ENCODE measurements at places on chromosomes 11 and 22.

DNA sequence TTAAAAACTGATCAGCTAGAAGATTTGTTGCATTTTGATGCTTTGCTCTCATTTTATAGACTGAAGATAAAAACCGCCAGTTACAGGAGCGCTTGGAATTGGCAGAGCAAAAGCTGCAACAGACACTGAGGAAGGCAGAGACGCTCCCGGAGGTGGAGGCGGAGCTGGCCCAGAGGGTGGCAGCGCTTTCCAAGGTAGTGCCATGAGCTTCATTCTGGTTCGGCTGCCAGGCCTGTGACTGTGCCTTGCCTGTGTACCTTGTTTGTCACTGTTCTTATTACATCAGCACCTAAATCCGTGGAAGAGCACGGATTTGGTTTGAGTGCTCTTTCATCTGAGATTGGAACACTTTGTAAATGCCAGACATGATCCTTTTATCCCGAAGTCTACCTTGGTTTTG lies 61.4 kb downstream of the PPFIA1 start:
- DNase-seq, result no peak

DNA sequence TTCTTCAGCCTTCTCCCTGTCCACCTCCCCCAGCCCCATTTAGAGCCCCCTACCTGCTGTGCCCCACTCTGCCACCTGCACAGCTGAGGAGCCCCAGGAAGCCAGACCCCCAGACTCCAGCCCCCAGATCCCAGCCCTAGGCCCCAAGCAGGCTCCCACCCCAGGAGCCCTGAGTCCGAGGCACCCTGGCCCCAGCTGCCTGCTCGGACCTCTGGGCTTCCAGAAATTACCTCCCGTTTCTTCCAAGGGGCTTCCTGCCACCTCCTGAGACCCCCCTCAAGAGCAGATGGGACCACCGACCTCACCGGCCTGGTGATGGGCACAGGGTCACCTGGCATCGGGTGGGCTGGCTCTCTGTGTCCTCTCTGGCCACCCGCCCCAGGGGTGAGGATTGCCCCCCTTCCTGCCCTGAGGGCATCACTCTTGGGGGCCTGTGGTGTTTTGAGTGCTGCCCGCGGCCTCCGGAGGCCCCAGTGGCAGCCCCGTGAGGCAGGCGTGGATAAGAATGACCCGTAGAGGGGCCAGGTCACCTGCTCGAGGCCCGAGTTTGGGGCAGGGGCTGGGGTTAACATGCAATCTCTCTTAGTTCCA lies 18.3 kb upstream of the TALDO1 start:
- no peak for DNase-seq

- DNase-seq, result no peak
These were observed 6.2 kb upstream of the LINC01488 start for GRCh38 chr11:69475141-69475865.

DNA sequence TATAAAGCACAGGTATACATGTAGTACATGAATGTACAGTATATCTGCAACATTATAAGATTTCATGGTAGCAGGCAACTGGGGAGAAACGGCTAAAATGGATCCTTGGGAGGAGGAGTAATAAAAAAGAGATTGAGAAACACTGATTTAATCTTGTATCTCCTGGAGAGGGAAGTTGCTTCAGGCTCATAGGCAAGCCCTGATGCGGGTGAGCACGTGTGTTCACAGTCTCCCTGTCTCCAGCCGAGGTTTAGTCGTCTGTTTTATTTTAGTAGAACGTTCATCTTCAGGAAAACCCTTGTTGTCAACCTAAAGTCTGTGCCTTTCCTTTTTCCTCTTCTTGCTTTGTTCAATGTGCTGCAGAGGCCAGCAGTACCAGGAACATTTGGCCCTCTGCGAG lies 21.8 kb upstream of the SLC25A18 start:
- DNase-seq, result no peak

DNA sequence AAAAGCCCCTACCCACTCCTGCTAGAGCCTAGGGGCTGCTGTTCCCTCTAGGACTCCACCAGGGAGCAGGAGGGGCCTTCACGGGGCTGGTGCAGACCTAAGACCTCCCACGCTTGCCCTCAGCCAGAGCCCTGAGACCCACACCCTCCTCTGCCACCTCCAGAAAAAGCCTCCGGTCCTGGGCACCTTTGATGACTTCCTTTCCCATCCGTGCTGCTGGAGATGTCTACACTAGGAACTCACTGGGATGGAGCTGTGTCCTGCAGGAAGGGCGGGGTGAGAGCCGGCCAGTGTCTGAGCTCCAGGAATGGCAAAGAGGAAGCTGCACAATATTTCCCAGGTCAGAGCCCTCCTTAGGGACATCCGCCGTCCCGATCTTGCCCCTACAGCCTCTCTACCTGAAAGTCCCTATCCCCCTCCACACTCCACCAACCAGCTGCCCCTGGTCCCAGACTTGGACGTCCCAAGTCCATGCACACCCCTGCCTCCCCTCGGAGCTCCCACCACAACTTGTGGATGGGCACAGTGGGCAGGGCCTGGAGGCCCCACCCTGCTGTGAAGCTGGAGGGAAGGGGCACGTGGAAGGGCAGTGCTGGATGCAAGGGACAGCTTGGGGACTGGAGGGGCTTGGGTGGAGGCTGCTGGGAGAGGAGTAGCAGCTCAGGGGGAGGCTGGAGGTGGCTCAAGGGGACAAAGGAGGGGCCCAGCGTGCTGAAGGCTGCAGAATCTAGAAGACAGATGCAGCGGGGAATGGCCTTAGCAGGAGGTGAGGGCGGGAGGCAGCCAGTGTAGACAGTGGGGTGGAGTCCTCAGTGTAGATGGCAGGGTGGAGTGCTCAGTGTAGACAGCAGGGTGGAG lies 13.5 kb upstream of the LRP5 start:
- no peak for DNase-seq

DNA sequence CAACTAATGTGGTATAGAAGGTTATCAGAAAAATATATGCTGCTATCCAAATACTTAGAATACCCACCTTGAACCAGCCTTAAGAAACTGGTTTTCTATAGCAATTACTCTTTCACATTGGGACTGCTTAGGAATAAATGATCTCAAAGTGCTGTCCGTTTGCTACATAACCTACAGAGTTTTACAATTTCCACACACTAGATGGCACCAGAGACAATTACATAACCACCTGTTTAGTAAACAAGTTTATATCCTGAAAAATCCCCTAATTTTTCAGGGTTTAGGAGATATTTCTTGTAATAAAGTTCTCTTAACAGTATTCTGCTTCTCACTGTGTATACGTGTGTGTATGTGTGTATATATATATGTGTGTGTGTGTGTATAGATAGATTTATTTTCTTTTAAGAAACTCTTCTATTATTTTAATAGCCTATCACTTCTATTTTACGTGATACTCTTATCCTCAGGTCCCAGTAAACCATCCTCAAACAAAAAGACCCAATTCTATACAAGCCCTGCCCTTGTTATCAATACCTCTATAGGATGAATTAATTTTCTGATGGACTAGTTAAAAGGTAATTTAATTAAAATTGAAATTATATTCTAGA lies 6.7 kb upstream of the OR5I1 start:
- peak; percentile 22 for DNase-seq

GRCh38 chr11:63080682-63081081 lies 63.3 kb downstream of the SLC22A24 start:
- DNase-seq, result no peak

- no peak for DNase-seq
These were observed 2.6 kb downstream of the SAMM50 start for GRCh38 chr22:43957871-43958270.

GRCh38 chr11:64305691-64306562 lies 603 bp downstream of the ESRRA start:
- DNase-seq, result no peak

GRCh38 chr11:75879737-75880136 lies 64.7 kb downstream of the UVRAG start:
- no peak for DNase-seq

DNA sequence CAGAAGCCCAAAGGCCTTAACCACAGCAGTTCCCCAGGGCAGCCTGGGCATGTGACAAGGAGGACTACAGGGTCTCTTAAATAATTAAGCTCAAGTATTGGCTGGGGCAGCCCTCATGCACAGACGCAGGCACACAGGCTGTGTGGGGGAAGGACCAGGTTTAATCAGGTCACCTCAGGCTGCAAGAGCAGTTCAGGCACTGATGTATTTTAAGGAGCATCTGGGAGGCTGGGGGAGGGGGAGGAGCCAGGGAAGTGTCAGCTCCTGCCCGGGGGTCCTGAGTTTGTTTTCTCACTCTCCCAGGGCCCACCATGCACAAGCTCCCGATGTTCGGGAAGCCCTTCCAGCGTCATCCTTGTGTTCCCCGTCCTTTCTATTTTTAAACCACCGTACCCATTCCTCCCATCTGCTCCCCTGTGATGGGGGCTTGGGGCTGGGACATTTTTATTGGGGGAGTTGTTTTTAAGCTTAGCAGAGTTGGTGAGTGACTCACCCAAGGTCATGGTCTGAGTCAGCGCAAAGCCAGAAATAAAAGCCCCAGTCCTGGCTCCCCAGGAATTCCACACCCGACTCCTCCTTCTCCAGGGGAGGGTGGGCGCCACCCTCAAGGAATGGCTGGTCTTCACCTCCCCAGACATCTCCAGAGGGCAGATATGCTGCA lies 2.4 kb downstream of the CSDC2 start:
- DNase-seq, result no peak

- DNase-seq, result no peak
These were observed 5.7 kb downstream of the TNNI2 start for GRCh38 chr11:1844221-1845094.

DNA sequence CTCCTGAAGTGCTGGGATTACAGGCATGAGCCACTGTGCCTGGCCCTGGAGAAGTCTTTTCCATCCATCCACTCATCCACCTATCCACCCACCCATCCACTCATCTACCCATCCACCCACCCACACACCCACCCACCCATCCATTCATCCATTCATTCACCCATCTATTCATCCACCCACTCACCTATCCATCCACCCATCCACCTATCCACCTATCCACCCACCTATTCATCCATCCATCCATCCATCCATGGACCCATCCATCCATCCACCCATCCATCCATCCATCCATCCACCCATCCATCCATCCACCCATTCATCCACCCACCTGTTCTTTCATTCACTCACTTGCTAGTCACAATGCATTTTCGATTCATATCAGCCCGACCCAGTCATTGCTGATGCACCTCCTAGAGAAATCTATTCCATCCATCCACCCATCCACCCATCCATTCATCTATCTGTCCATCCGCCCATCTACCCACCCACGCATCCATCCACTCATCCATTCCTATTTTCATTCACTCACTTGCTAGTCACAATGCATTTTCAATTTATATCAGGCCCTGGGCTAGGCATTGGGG lies 17.7 kb upstream of the SUN2 start:
- no peak for DNase-seq

DNA sequence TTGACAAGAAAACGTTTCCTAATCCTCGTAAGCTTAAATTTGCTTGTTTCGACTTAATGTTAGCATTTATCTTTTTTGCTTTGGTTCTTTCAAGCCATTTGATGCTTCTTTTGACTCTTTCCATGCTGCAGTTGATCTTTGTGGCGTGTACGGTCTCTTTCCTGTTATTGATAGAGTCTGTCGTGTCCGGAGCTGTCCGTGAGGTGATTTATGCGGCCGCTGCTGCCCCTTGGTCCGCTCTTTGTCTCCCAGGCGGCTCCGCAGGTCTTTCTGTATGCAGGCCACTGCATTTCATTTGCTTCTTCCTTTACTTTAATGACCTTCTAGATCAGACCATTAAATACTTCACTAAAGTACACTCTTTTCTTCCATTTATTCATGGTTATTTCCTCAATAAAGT lies 50.3 kb downstream of the TBC1D22A start:
- no peak for DNase-seq

DNA sequence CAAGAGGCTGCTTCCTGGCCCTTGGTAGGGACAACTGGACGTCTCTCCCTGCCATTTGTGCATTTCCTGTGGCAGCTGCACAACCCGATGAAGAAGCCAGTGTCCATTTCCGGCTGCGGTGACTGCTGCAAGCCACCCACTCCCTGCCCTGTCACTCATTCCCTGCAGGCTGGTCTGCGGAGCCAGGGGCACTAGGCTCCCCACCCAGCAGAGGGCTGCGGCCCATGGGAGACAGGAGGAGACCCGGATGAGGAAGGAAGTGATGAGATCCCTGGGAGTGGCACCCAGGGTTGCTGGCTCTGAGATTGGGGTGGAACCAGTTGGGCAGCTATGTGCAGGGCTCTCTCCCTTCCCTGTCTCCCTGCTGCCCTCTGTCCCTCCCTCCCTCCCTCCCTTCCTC lies 10.0 kb upstream of the MYRF start:
- DNase-seq, result no peak

GRCh38 chr11:30091246-30091645 lies 74.4 kb upstream of the KCNA4 start:
- no peak for DNase-seq

DNA sequence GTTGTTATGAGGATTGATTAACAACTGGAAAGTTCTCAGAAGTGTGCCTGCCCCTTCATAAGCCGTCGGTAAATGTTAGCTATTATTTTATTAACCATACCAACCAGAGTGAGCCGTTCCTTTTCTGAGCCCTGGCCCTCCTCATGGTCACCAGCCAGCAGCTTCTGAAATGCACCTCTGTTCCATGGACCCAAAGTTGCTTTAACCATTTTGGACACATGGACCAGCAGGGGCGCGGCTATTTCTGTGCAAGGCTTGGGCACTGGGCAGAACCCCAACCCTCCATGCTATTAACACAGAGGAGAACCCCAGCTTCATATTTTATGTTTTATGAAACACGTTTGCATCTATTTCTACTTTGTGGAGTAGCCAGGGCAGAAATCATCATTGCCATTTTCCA lies 18.6 kb upstream of the SCGB1A1 start:
- no peak for DNase-seq

DNA sequence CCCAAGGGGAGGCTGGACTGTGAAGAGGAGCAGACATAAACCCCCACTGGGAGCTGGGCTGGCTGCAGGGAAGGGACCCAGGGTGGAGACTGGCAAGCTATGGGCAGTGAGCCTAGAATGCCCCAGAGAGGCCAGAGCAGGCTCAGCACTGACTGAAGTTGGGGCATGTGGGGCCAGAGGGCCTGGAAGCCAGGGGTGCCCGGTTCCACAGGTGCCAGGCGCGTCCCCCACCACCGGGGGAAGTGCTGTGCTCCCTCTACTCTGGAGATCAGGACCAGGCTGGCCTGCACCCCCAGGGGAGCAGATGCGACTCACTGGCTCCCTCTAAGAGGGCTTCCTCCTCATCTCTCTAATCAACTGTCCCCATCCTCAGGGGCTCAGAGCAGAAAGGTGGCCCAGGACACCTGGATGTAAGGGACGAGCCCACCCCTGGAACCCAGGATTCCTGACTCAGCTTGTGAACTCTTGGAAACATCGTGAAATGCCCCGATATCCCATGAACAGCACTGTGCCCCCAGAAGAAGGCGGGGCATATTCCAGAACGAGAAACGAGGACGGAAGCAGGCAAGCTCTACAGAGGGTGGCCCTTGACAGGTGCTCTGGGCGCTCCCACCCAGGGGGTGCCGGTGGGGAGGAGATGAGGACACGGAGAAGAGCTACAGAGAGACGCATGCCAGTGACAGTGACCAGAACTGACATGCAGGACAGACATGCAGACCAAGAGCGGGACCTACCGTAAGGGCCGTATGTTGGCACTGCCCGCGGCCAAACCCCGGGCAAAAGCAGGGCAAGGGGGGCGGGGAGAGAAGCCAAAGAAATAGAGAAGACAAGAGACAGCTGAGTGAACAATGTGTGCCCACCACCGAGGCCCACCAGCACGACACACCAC lies 20.4 kb downstream of the MAFF start:
- no peak for DNase-seq

GRCh38 chr11:36376009-36376887 lies 80.2 kb downstream of the PRR5L start:
- no peak for DNase-seq

All from Panc1 (cell line).